ENCODE measurements at places on chromosomes 7 and 10. TPM values are rescaled to one million over a fixed set of nuclear protein-coding genes. Genes with fewer than 3 reads are reported as not detected.

GRCh38 chr7:28483112-28483511 is 70.8 kb downstream of the CREB5 start:
- H3K27ac ChIP-seq, result no peak overlapping the region
- DNase-seq, result no peak
- H3K27me3 ChIP-seq, result no peaks in the 10 kb centered on the region
- no peaks in the 10 kb centered on the region for H3K36me3 ChIP-seq
- no peaks in the 10 kb centered on the region for H3K4me1 ChIP-seq

GRCh38 chr10:64658528-64658927 is 1137.3 kb downstream of the REEP3 start:
- no peaks in the 10 kb centered on the region for H3K36me3 ChIP-seq
- H3K27ac ChIP-seq, result no peak overlapping the region
- H3K4me3 ChIP-seq, result no peak overlapping the region
- H3K4me1 ChIP-seq, result no peaks in the 10 kb centered on the region

- H3K27me3 ChIP-seq, result no peaks in the 10 kb centered on the region
- peak; percentile 9 for DNase-seq
- H3K27ac ChIP-seq, result no peak overlapping the region
- no peaks in the 10 kb centered on the region for H3K4me1 ChIP-seq
- H3K4me3 ChIP-seq, result no peak overlapping the region
Observed at GRCh38 chr7:44278451-44279161, 46.8 kb downstream of the CAMK2B start.

EPHA1 gene
- 14.4 TPM for total RNA-seq

DNA sequence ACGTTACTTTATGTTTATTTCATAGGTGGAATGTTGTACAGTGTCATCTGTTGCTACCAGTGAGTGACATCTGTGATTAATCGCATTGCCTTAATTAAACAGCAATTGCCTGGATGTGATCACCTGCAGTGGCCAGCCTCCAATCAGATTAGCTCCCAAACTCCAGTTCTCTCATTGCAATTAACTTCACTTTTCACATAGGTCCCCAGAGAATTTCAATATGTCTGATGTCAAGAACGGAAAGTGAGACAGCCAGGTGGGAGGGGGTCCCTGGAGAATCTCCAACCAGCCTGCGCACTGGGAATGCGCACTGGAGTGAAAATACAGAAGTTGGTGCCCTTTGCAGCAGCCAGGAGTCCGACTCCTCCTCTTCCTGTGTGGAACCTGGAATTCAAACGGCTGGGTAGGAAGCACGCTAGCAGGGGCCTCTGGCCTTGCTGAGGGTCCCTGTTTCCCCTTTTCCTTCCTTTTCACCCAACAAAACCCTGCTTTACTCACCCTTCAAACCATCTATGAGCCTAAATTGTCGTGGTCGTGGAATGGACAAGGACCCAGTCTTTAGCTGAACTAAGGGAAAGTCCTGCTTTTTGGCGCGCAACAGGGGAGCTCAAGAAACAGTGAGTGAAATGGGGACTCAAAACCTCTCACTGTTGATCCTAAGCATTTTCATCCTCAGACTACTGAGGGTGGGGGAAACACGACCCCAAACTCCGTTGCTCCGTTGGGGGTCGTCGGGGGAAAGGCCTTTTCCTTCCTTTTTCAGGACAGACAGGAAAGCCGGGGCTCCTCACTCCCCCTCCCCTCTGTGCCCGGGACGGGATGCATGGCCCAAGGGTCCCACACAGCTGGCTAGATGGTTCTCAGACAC is 1355.5 kb upstream of the LRRTM3 start:
- no peaks in the 10 kb centered on the region for H3K36me3 ChIP-seq
- DNase-seq, result no peak
- peak overlapping the region; percentile 49 for H3K4me3 ChIP-seq
- no peaks in the 10 kb centered on the region for H3K27me3 ChIP-seq

AGBL3 gene
- total RNA-seq, result 1.9 TPM

HABP2 gene
- total RNA-seq, result 439 TPM

GRM8 gene
- 0.12 TPM for total RNA-seq

DNA sequence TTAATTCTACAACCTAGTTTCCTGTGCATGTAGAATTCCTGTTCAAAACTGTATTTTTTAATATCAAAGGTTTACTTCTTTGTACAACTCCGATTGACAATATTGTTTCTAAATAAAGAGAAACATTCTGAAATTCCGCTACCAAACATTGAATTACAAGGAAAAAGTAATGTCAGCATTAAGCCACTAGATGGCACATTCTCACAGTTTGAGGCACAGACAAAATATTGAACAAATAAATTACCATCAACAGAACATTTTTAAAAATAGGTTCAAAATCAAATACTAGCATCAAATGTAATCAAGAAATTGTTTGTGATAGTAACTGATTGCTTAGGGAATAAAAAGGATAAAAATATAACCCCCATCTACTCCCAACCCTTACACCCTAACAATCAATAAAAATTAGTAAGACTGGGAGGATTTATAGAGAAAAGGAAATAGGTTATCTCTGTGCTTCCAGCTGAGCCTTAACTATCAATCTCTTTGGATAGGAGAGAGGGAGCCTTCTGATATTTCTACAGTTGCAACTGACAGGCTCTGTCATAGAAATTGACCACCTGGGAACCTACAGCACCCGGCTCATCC is 86.6 kb upstream of the C7orf33 start:
- H3K4me1 ChIP-seq, result no peaks in the 10 kb centered on the region
- no peak overlapping the region for H3K27ac ChIP-seq
- H3K36me3 ChIP-seq, result no peaks in the 10 kb centered on the region
- no peaks in the 10 kb centered on the region for H3K27me3 ChIP-seq
- no peak overlapping the region for H3K4me3 ChIP-seq

CALCR gene
- not detected for total RNA-seq

DNA sequence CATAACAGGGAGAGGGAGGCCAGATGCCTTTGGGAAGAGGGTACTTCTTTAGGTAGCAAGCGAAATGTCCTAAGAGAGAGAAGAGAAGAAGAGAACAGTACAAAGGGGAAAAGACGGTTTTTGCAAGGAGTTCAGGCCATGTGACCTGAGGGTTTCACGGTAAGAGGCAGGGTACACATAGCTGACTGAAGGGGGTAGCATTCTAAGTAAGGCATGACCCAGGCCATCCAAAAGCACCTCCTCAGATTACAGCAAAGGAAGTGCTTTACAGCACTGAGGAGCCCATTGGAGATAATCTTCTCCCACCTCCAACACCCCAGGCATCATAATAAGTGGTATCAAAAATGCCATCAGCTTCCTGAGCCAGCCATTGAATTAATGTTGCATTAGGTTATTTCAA is 258.2 kb upstream of the NPY start:
- H3K27me3 ChIP-seq, result no peaks in the 10 kb centered on the region
- H3K4me3 ChIP-seq, result no peak overlapping the region
- no peaks in the 10 kb centered on the region for H3K36me3 ChIP-seq
- H3K4me1 ChIP-seq, result no peaks in the 10 kb centered on the region
- H3K27ac ChIP-seq, result no peak overlapping the region
- DNase-seq, result no peak

- H3K27ac ChIP-seq, result no peak overlapping the region
- H3K27me3 ChIP-seq, result no peaks in the 10 kb centered on the region
- H3K4me1 ChIP-seq, result peaks cover 33% of the 10 kb centered on the region
- no peak overlapping the region for H3K4me3 ChIP-seq
- peaks cover 2% of the 10 kb centered on the region for H3K36me3 ChIP-seq
Observed at GRCh38 chr7:102236592-102237287, 49.9 kb upstream of the SH2B2 start.

GNG11 gene
- 2.9 TPM for total RNA-seq

SLC13A4 gene
- total RNA-seq, result 0.17 TPM

DNA sequence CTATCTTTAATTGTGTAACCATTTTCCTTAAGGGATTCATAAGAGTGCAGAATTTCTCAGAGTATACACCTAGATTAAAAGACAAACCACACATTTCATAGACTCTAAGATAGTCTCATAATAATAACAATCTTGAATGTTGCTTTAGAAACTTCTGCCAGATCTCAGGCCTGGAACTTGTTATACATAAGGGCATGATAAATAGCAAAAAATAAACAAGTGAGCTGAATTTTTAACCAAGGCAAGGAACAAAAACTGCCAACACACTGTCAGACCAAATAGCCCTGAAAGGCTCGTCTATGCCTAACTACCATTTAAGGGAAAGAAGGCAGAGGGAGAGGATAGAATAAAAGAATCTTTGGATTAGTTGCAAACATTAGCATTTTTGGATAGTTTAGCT is 65.8 kb upstream of the SEMA3C start:
- no peak for DNase-seq
- H3K27me3 ChIP-seq, result no peaks in the 10 kb centered on the region
- H3K4me1 ChIP-seq, result no peaks in the 10 kb centered on the region

GRCh38 chr10:60532696-60533468 is 143.2 kb upstream of the ANK3 start:
- no peak overlapping the region for H3K27ac ChIP-seq
- no peak for DNase-seq
- H3K4me1 ChIP-seq, result no peaks in the 10 kb centered on the region
- H3K36me3 ChIP-seq, result no peaks in the 10 kb centered on the region
- no peak overlapping the region for H3K4me3 ChIP-seq

FAM25C gene
- not detected for total RNA-seq

ZNF727 gene
- total RNA-seq, result not detected

DNA sequence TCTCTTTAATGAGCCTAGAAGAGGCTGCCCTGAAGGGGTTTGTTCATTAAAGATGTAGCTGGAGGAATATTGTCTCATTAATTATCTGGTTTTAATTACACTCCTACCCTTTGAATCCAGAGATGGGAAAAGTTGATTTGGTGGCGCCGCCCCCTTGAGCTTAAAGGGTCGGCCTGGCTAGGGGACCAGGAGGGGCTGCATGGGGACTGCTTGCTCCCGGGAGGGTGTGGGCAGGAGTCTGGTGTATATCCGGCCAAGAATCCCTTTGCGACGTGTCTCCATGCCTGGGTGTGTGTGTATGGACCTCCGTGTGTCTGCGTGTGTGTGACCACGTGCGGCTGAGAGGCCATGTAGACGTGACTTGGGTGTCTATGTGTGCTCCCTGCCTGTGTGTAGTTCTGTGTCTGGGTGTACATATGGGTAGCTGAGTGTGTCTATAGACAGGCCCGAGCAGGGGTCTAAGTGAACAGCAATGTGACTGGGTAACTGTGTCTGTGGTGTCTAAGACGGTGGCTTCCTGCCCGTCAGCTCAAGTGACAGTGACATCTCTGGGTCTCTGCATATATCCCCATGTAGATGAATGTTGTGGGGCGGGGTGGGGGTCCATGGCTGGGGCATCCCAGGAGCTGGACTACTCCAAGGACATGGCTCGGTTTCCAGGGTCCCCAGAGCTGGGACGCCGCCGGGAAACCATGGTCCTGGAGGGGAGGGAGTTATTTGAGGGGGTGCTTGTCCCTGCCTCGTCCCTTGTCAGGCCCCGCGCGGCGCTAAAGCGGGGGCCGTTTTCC is 10.7 kb downstream of the LBX1 start:
- H3K27ac ChIP-seq, result no peak overlapping the region
- peaks cover 41% of the 10 kb centered on the region for H3K27me3 ChIP-seq
- no peaks in the 10 kb centered on the region for H3K36me3 ChIP-seq
- no peak overlapping the region for H3K4me3 ChIP-seq

NKX6-2 gene
- not detected for total RNA-seq

DNA sequence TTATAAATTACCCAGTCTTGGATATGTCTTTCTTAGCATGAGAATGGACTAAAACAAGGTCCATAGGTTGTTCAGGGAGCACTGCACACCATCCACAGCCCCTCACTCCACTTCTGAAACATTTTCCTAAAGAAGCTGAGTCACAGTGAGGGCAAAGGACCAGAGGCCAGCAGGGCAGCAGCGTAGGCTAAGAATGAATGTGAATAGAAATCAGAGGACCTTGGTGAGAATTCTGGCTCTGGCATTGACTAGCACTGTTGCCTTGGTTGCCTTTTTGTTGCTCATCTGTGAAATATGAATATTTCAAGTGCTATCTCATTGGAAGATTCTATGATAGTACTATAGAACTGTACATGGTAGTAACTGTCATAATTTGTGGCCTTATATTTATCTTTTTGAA is 41.7 kb upstream of the TOMM7 start:
- no peaks in the 10 kb centered on the region for H3K4me1 ChIP-seq
- H3K36me3 ChIP-seq, result no peaks in the 10 kb centered on the region
- no peak overlapping the region for H3K4me3 ChIP-seq
- DNase-seq, result no peak
- no peaks in the 10 kb centered on the region for H3K27me3 ChIP-seq

CFAP58 gene
- total RNA-seq, result 0.12 TPM

AGR2 gene
- total RNA-seq, result not detected

DNA sequence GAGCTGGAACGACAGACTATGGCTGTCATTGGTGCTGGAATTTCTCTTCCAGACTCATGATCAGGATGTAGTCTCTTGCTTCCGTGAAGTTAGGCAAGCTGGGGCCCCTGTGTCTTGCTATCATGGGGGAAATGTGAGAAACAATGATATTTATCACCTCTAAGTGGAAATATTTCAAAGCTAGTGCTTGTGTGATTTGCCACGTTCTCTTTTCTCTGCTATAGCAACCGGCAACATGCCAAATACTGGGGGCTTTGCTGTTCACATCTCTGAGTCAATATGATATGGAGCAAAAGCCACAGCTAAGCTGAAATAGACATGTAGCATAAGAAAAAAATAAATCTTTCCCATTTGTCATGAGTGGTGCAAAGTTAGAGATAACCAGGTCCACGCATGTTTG is 668.2 kb upstream of the IGFBP3 start:
- no peak overlapping the region for H3K4me3 ChIP-seq
- no peak for DNase-seq
- no peaks in the 10 kb centered on the region for H3K36me3 ChIP-seq
- no peak overlapping the region for H3K27ac ChIP-seq
- H3K4me1 ChIP-seq, result no peaks in the 10 kb centered on the region
- H3K27me3 ChIP-seq, result no peaks in the 10 kb centered on the region

GRCh38 chr10:29862923-29863614 is 196.3 kb downstream of the JCAD start:
- H3K27me3 ChIP-seq, result no peaks in the 10 kb centered on the region
- no peaks in the 10 kb centered on the region for H3K36me3 ChIP-seq
- H3K4me3 ChIP-seq, result no peak overlapping the region
- no peak overlapping the region for H3K27ac ChIP-seq
- no peak for DNase-seq

GRCh38 chr7:11726001-11726793 is 105.8 kb downstream of the THSD7A start:
- no peaks in the 10 kb centered on the region for H3K4me1 ChIP-seq
- DNase-seq, result no peak
- H3K27ac ChIP-seq, result no peak overlapping the region
- no peaks in the 10 kb centered on the region for H3K27me3 ChIP-seq
- H3K4me3 ChIP-seq, result no peak overlapping the region
- no peaks in the 10 kb centered on the region for H3K36me3 ChIP-seq

BUB3 gene
- total RNA-seq, result 29.6 TPM

DNA sequence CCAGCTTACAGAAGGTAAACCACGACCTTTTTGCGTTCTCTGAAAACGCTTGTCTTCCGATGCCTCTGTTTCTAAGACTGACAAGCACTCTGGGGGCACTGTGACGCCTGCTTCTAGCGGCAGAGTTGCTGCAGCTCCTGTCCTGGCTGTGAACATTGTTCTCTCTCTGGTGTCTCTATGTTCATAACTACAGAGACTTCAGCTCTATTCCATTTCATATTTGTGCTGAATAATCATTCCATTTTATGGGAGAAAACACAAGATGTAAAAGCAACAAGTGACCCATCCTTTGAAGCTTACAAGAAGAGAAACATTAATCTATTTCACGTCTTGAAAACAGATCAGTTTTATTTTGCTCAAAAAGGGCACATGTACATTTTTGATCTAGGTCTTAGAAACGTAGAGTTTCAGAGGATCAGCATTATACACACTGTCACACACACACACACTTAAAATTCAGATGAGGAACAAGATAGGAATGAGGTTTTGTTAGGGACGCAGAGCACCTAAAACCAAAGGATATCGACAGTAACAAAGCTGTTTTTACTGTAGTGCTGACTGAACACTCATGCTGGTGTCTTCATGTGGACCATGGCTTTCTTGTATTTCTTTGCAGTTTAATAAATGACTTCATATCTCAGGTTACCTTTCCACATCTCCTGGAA is 3.0 kb downstream of the IKZF1 start:
- H3K4me1 ChIP-seq, result no peaks in the 10 kb centered on the region
- H3K4me3 ChIP-seq, result peak overlapping the region; percentile 48
- H3K36me3 ChIP-seq, result no peaks in the 10 kb centered on the region
- H3K27me3 ChIP-seq, result no peaks in the 10 kb centered on the region
- H3K27ac ChIP-seq, result no peak overlapping the region
